Fibroblast of skin of right quadriceps (primary cell): ENCODE measurements at places on chromosomes 5 and 9.

- DNase-seq = no peak
Observed at GRCh38 chr5:177430972-177431316, 4.5 kb downstream of the GRK6 start.

DNA sequence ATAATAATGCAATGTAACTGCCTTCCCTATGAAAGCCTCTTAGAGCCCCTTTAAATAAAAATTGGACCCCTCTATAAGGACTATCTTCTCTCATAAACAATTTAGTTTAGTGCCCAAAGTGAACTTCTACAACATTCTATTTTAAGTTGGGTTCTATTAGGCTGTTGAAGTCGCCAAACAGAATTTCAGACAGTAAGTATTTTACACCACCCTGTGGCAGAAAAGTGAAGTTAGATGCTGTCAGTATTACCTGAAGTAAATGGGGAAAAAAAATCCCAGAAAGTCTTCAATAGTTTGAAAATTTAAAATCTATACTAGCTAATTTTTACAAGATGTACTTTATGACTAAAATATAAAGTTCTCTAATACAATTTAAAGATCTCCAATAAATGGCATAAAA lies 29.5 kb downstream of the CAAP1 start:
- no peak for DNase-seq

GRCh38 chr9:127920794-127921193 lies 4.0 kb upstream of the ST6GALNAC4 start:
- DNase-seq = no peak

DNA sequence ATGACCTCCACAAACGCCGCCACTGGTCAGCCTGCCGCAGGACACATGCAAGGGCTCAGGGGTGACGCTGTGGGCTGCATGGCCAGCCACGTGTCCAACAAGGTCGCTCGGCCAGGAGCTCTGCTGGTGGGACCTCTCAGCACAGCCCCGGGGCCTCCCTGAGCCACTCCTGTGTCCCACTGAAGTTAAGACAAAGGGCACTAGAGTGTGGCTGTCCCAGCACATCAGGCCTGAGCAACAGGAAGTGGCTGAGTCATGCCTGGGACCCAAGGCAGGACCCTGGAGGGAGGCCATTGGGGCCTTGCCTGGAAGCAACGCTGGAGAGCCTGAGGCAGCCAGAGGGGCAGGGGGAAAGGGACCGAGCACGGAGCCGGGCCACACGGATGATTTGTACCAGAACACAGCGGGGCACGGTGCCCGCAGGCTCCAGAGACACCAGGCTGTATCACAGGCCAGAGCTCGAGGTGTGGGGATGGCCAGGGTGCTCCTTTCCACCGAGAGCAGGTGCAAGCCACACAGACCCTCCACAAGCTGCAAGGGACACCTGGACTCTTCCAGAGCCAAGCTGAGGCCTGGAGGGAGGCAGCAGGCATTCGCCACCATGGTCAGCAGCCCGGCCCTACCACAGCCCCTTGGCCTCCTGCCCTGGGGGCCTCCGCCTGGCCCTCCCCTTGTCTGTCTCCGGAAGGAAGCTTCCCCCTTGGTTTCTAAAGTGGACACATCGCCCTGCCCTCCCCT lies 6.5 kb upstream of the TMEM210 start:
- DNase-seq = no peak

GRCh38 chr9:127503947-127504886 lies 52.9 kb downstream of the LRSAM1 start:
- DNase-seq = peak; percentile 77
